Skin of body (tissue), 3 donors: ENCODE measurements at places on chromosomes 16 and 17.
A peak's percentile ranks its signal among the peaks of the same experiment; 100 is the strongest.

DNA sequence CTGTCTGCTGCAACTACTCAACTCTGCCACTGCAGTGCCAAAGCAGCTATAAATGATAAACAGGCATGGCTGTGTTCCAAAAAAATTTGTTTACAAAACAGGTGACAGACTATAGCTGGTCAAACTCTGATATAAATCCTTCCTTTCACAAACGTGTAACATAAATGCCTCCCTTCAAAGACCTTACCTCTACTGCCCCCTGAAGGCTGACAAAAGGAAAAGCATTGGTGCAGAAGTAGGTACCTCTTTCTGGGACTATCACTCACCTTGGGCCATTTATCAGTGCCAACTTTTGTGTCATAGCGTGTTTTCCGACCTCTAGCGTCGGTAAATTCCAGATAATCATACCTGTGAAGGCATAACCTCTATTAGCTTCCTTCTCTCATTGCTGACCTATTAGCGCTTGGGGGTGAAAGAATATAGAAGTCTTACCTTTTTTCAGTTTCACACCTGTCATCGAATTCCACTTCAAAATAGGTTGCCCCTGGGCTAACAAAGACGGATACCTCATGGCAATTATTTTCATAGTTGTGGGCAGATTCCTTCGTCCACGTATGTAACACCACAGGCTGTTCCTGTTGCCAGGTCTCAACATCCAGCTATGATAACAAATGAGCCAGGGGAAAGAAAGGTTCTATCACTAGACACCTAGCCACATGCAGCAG lies 67.9 kb downstream of the ZZEF1 start:
- no peak for DNase-seq

DNA sequence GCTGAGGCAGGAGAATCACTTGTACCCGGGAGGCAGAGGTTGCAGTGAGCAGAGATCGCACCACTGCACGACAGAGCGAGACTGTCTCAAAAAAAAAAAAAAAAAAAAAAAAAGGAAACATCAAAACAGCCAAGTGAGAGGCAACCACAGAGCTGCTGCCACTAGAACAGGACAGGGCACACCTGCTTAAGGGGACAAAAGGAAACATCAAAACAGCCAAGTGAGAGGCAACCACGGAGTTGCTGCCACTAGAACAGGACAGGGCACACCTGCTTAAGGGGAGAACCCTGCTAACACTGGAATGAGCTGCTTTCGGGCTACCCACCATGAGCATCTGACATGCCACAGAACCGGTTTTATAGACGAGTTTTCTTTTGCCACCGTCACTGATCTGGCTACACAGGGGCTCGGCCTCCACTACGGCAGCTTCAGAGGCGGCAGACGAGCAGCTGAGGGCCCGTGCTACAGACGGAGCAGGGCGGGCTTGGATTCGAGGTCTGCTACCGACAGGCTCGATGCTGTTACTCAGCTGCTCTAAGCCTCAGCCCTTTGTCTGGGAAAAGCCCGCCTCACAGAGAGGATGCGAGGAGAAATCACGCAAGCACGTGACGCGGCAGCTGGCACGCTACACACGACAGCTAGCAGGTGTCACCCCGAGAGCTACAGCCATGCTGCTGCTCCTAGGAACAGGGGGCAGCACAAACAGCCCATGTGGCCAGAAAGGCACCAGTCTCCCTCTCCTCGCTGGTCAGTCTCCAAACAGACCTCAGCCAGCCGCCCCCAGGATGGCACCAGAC lies 2.0 kb downstream of the P4HB start:
- no peak for DNase-seq

DNA sequence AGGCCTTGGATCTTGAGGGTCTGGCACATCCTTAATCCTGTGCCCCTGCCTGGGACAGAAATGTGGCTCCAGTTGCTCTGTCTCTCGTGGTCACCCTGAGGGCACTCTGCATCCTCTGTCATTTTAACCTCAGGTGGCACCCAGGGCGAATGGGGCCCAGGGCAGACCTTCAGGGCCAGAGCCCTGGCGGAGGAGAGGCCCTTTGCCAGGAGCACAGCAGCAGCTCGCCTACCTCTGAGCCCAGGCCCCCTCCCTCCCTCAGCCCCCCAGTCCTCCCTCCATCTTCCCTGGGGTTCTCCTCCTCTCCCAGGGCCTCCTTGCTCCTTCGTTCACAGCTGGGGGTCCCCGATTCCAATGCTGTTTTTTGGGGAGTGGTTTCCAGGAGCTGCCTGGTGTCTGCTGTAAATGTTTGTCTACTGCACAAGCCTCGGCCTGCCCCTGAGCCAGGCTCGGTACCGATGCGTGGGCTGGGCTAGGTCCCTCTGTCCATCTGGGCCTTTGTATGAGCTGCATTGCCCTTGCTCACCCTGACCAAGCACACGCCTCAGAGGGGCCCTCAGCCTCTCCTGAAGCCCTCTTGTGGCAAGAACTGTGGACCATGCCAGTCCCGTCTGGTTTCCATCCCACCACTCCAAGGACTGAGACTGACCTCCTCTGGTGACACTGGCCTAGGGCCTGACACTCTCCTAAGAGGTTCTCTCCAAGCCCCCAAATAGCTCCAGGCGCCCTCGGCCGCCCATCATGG lies 4.0 kb upstream of the ADGRG3 start:
- DNase-seq = no peak

DNA sequence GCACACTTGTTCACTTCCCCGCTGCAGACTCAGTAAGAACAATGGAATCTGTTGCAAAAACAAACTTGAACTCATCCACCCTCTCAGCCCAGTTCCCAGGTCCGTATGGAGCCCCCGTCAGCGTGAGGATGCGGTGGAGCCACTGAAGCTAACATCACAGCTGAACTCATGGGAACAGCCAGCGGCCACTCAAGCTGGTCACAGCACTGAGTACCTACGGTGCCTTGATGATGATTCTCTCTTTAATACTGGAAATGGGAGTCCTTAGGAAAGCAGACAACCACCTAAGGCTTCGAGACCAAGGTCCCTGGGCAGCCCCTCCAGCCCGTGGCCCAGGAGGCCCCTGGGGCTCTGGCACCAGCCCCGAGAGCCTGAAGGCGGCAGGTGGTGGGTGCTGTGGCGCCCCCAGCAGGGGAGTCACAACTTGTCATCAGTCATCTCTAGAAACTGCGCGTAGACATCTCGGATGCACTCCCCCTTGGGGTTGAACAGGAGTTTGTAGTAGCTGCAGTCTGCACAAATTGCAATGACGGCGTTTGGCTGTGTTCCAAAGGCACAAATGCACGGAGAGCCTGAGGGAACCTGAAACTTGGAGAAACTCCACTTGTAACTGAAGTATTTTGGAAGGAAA lies 31.0 kb upstream of the RHOT1 start:
- peak; percentile 68 for DNase-seq

DNA sequence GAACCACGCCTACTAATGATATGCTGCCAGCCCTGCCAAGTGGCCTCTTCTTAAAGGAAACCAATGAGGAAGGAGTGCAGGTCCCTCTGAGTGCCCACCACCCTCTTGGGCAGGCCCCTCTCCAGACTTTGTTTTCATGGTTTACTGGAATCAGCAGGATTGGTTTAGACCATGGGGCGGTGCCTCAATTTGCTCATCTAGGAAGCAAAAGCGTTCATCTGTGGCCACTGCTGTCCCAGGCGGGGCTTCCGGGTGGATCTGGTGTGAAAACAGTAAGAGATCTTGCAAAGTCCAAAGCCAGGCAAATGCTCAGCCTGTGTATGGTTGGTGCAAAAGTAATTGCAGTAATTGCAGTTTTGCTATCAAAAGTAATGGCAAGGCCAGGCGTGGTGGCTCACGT lies 71.3 kb downstream of the AMFR start:
- DNase-seq = no peak

- peak; percentile 56 for DNase-seq
Measured at GRCh38 chr17:67992548-67993152, 3.6 kb downstream of the C17orf58 start.

DNA sequence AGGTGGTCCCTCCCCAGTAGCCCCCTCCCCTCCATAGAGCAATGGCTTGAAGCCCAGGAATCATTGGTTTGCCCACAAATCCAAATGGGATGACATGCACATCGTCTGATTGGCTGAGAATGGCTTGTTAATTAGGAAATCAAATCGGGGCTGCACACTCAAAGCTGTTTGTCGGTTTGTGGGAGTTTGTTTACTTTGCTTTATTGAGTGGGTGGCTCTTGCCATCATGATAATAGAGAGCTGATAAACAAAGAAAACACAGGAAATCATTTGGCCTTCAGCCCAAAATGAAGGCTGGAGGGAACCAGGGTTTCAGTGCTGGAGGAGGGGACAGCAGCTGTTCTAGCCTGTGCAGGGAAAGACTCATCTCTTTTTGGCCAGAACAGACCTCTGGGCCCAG lies 316.3 kb downstream of the CBLN1 start:
- no peak for DNase-seq

DNA sequence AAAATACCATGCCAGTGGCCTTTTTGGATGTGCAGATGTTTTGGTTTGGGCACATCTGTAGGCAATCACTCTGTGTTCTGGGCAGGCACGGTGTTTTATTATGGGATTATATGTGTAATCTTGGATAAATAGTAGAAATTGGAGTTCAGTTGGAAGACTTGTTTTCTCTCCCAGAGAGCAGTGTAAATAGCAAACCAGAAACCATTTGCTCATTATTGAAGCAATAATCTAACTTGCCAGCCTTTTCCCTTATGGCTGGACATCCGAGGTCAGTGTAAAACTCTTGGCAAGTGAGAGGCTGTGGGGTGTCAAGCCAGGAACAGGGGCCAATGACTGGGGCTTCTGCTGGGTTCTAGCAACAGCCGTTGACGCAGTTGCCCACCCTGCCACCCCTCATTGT lies 69.9 kb downstream of the IRX3 start:
- no peak for DNase-seq

GRCh38 chr17:31390748-31391495 lies 553 bp upstream of the RAB11FIP4 start:
- no peak for DNase-seq

- no peak for DNase-seq
Measured at GRCh38 chr17:35449371-35449931, 885 bp upstream of the SLFN13 start.

GRCh38 chr17:74163271-74163821 lies 40.1 kb upstream of the RPL38 start:
- DNase-seq = no peak

DNA sequence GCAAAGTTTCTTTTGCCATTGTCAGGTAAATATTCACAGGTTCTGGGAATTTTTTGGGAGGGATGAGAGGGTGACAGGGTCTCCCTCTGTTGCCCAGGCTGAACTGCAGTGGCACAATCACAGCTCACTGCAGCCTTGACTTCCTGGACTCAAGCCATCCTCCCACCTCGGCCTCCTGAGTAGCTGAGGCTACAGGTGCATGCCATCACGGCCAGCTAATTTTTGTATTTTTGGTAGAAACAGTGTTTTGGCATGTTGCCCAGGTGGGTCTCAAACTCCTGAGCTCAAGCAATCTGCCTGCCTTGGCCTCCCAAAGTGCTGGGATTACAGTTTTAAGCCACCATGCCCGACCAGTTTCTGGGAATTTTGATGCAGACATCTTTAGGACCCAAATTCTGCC lies 53.0 kb downstream of the IQCK start:
- no peak for DNase-seq

DNA sequence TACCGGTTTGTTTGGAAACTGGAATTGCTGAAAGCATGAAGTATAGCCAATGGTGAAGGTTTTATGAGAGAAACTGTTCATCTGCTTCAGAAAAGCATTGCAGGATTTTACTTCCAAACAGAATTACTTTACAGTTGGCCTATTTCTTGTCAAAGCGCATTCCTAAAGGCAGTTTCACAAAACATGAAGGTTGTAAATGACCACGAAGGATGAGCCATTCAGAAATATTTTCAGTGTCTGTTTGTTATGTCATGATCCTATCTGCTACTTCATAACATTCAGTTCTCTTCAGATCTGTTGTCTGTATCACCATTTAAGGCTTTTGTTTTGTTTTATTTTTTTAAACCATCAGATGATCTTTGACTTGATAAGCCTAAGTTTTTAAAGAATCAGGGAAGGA lies 45.7 kb downstream of the AATF start:
- no peak for DNase-seq

GRCh38 chr16:3509470-3509928 lies 8.7 kb downstream of the CLUAP1 start:
- DNase-seq = no peak

DNA sequence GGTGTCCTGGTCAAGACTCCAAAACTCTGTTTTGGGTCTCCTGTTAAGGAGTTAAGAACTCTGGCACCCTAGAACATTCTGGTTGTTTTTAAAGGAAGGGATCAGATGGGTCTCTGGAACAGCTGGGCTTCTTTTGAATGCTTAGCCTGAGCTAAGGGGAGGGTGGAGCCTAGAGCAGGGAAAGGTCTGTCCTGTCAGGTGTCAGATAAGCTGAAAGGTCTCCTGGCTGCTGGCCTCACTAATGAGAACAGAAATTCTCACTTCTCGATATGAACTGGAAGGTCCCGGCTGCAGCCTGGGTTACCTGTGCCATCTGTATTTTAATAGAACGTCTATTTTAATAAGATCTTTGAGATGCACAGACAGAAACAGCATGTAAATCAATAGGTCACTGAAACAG lies 69.0 kb downstream of the RAP1GAP2 start:
- no peak for DNase-seq

DNA sequence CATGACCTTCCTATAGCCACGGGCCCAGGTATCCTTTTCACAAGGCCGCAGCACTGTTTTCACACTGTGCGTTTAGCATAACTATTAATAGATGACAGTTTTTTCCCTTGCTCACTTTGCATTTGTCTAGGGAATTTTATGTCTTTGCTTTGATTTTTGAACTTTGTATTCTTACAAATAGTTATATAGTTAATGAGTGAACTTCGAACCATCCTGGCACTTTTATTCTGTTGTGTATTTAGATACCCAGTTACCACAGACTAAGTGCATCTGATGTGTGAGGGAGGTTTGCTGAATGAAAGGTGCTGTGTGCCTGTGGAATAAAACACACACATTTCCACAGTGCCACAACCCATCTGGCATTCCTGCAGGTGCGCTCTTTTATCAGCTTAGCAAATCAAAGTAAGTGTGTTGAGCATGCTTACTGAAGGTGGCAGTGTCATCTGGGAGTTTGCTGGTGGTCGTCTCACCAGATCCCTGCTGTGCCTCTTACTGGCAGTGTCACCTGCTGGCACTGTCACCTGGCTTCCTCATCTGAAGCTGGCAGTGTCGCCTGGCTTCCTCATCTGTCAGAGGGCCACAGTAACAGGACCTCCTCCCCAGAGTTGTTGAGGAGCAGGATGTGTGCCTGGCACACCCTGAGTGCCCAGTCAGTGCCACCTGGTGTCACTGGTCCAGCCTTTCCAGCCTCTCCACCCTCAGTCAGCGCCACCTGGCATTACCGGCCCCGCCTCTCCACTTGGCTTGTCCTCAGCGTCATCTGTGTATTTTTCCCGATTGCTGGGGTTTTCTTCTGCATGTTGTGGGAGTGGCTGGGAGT lies 37.6 kb downstream of the USP10 start:
- DNase-seq = no peak

GRCh38 chr17:4503283-4504025 lies 4.8 kb downstream of the SPNS2 start:
- no peak for DNase-seq

DNA sequence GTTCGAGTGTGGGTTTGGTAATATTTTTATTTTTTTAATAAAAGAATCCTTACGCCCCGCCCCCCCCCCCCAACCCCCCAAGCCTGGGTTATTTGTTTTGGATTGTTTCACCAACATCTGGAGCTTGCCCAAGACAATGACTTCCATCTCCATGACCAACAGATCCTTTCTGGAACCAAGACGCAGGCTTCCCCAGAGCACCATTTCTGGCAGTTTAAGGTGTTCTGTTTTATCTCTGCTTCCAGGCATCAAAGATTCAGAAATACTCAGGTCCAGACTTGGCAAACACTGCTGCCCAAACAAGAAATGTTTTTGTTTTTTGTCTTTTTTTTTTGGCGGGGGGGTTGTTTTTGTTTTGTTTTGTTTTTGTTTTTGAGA lies 56.1 kb downstream of the PLXDC1 start:
- DNase-seq = no peak
